ENCODE measurements at places on chromosomes 3 and 15.

DNA sequence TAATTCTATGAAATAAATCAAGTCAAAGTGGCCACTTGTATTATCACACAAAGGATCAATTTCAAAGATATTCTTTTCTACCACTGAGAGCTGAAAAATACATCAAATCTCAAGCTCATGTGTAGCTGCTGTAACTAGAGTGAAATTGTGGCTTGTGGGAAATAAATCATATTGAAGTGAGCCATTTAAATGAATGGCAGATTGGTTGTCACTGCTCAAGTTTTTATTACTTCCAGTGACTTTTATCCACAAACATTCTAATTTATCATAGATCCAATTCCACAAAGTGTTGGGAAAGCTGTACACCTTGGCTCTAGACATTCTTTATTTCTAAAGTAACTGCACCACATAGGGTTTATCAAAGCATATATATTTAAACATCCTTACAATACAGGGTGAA, 285.4 kb downstream of the CNTN3 start:
- no peak for DNase-seq

- no peak for DNase-seq
These were observed 3.8 kb upstream of the OR4F15 start for GRCh38 chr15:101808201-101808600.

GRCh38 chr3:187798531-187799530, 53.6 kb upstream of the BCL6 start:
- no peak for DNase-seq

DNA sequence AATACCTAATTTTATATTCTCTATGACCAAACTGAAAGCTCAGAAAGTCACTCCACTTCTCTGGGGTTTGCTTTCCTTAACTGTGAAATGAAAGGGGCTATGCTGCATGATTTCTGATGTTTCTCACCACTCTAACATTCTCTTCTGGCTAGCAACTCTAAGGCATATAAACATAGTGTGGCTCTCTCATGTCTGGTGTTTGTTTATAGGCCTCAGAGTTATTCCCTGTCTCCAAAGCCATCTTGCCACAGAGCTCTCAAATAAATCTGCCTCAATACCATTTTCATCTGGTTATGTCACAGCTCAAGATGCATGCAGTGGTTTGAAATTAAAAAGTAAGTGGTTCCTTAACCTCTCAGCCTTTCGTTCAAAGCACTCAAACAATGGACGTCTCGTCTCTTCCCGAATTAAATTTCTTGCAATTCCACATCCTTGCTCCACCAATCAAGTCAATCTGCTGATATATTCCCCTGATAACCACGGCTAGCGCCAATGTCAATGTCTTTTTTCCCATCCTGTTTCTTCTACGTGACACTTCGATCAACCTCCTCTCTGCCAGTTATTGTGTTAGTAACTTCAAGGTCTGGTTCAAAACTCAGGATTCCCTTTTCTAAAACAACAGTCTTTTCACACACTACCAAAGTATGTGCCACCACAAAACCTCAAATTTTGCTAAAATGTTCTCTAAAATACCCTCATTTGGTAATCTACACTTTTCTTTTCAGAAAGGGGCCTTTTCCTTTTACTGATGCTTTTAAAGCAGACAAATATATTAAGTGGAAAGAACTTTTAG, 16.0 kb downstream of the TOMM70 start:
- no peak for DNase-seq

GRCh38 chr3:128537091-128537703, 44.2 kb upstream of the GATA2 start:
- no peak for DNase-seq

All from activated CD8-positive, alpha-beta memory T cell treated with anti-CD3 and anti-CD28 coated beads for 4 hours (primary cell).